ENCODE measurements at places on chromosomes 12 and 14. TPM values are rescaled to one million over a fixed set of nuclear protein-coding genes. Genes with fewer than 3 reads are reported as not detected.
A peak's percentile ranks its signal among the peaks of the same experiment; 100 is the strongest.

PLD4 gene
- not detected for total RNA-seq

DNA sequence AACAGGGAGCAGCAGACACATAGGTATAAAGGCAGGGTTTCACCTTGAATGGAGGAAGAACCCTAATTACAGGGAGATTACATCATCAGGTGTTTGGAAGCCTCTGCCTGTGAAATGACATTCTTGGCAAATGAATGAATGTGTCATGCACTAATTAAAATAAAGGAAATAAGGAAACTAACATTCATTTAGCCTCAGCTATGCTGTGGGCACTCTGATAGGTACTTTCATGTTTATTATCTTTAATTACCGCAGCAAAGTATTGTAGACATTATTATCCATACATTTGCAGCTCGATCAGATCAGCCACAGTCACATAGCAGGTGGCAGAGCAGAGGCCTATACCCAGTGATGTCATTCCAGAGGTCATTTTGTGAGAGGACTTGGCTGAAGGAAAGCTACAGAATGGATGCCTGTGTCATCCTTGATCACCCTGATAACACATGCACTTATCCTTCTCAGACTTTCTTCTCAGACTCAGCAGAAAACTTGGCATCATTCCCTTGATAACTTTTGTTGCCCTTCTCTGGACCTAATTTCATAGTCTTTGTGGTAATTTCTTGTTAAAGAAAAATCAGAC lies 18.4 kb downstream of the ZNF664 start:
- no peak overlapping the region for H3K27ac ChIP-seq
- H3K4me1 ChIP-seq = peaks cover 25% of the 10 kb centered on the region

DNA sequence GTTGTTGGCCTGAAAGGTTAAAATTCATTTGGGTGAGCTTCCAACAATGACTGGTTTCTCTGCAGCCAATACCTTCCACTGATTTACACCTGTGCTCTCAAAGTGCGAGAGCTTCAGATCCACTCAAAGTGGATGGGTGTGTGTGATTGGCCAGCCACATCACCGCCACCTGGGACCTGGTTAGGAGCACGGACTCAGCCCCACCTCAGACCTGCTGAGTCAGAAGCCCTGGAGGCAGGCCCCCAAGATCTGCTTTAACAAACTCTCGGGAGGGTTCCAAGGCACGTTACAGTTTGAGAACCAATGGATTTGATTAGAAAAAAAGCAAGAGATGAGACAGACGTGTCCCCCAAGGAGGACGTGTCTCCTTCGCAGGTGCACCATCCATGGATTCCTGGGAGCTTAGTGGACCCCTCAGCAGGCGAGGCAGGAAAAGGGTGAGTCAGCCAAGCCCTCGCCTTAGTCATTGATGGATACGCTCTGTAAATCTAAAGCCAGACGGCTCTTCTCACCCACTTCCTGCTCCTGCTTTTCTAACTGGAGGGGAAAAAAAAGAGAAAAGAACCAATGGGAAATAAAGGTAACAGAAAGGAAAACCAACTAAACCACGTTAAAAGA lies 24.5 kb downstream of the FZD10 start:
- H3K4me3 ChIP-seq = no peak overlapping the region
- no peak for DNase-seq
- H3K36me3 ChIP-seq = no peaks in the 10 kb centered on the region
- H3K27me3 ChIP-seq = peaks cover 43% of the 10 kb centered on the region
- no peaks in the 10 kb centered on the region for H3K4me1 ChIP-seq

FAM90A1 gene
- total RNA-seq = not detected

DNA sequence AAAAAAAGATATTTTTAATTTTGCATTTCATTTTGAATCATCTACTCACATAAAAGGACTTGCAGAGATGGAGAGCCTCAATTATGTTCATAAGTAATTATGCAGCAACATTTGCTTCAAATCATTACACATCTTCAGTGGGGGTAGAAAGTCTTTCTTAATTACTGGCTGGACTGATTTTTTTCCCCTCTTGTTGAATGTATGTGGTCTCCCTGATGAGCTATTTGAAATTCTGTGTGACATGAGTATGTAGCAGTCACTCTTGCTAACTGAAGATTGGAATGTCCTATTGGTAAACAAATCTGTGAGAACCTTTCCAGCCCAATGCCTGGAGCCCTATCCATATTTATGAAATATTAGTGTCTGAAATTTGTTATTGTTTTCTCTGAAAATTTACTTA lies 139.8 kb downstream of the TMTC2 start:
- H3K27me3 ChIP-seq = no peaks in the 10 kb centered on the region
- no peak for DNase-seq
- H3K27ac ChIP-seq = no peak overlapping the region
- no peak overlapping the region for H3K4me3 ChIP-seq

- no peaks in the 10 kb centered on the region for H3K27me3 ChIP-seq
- H3K4me1 ChIP-seq = peaks cover 27% of the 10 kb centered on the region
- H3K27ac ChIP-seq = no peak overlapping the region
- no peaks in the 10 kb centered on the region for H3K36me3 ChIP-seq
Observed at GRCh38 chr12:32535288-32535999, 136.1 kb downstream of the FGD4 start.

DNA sequence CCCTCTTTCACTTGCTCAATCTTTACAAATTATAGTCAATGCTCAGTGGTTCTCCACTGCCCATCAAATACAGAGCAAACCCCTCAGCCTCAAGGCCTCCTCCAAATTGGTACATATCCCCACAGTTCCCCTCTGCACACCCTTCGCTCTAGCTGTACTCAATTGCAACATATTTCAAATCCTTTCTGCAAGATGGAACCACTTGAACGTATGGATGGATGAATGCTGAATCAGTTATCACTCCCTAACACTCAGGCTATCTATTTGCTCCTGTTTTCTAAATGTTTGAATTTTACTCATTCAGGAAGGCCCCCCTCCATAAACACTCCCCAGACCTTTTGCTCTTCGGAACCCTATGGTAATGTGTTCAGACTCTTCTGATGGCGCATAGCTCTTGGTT lies 24.5 kb downstream of the ATG14 start:
- DNase-seq = no peak
- no peaks in the 10 kb centered on the region for H3K36me3 ChIP-seq
- H3K4me3 ChIP-seq = no peak overlapping the region

DNA sequence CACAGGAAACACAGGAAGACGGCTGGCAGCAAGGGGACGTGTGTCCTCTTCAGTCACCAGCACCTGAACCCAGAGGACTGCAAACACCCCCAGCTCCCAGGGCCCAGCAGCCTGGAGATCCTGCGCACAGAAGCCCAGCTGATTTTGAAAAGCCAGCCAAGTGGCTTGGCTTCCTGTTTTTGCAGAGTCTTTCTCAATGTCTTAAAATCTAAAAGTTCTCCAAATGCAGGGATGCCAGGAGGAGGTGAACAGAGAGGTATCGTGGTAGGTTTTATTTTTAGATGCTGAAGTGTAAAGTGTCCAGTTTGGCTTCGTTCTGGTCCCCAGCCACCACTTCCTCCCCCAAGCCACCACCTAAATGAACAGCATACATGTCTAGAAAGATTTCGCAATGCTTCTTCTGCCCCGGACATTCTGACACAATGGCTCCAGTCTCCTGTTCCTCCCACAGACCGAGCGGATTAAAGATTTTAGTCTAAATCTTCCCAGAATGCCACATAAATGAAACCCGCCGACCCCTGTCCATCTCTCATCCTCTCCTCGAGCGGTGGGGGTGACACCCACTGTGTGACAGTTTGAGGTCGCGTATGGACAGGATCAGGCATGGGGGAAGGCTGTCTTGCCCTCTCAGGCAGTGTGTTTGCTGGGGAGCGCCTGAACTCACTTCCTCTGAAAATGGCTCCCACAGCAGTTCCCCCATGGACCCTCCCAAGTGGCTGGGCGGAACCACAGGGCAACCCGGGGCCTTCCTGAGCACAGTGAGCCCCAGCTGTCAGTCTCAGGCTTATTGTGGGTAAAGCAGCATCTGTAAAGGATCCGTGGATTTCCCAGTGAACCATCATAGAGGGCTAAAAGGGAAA lies 41.6 kb downstream of the ITPK1 start:
- H3K4me1 ChIP-seq = no peaks in the 10 kb centered on the region
- H3K4me3 ChIP-seq = no peak overlapping the region
- no peak overlapping the region for H3K27ac ChIP-seq

- no peaks in the 10 kb centered on the region for H3K27me3 ChIP-seq
- H3K4me1 ChIP-seq = no peaks in the 10 kb centered on the region
- no peak overlapping the region for H3K27ac ChIP-seq
- no peak overlapping the region for H3K4me3 ChIP-seq
- no peak for DNase-seq
- no peaks in the 10 kb centered on the region for H3K36me3 ChIP-seq
Observed at GRCh38 chr14:87810711-87811110, 182.3 kb downstream of the GALC start.

PLA2G1B gene
- total RNA-seq = not detected

INHBE gene
- total RNA-seq = not detected

DNA sequence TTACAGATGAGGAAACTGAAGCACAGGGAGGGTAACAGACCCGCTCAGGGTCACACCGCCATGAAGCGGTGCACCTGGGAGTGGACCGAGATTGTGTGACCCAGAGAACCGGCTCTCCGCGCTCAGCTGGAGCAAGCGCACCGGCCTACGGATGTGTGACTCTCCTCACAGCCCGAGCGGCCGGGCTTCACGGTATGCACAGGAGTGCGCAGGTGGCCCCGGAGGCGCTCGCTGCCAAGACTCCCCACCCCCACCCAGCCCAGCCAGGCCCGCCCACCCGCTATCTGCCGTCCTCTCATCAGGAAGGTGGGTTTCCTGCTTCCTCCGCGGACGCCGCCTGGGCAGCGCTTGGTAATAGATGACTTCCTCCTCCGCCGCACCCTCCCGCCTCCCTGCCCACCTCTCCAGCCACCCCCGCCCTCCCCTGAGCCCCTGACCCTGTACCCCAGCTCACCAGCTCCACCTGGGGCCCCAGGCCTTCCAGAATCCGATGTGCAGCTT lies 110.7 kb downstream of the NCOR2 start:
- no peak overlapping the region for H3K27ac ChIP-seq
- no peaks in the 10 kb centered on the region for H3K36me3 ChIP-seq
- no peak overlapping the region for H3K4me3 ChIP-seq
- no peaks in the 10 kb centered on the region for H3K27me3 ChIP-seq

DNA sequence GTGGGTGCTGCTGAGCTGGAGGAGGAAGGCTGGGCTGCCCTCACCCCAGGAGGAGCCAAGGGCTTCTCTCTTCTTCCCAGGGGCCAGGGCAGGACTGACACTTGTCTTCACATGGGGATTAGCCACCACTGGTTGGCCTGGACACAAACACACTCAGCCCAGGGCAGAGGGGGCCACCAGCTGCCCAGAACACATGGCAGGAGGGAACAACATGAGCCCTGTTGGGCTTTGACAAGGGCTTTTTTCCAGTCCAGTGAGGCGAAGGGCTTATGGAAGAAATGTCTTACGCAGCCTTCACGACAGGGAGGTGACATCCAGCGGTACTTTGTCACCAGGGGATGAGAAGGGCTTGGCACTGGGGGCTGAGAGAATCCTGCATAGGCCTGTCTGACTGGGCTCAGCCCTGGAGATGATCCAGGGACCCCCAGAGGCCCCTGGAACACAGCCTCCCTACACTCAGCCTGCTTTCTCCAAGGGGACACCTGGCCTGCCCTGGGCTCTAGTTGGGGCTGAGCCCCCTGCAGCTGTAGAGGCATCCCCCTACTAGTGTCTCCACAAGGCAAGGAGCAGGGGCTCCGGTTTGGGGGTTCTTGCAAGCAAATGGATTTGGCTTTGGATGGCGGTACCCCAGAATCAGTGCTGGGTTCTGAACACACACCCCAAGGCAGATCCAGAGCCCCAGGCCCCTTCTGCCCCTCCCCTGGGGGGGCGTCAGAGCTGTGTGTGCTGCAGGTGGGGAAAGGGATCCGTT lies 18.9 kb downstream of the ARL6IP4 start:
- peak; percentile 54 for DNase-seq
- H3K27me3 ChIP-seq = no peaks in the 10 kb centered on the region
- no peaks in the 10 kb centered on the region for H3K36me3 ChIP-seq
- no peak overlapping the region for H3K27ac ChIP-seq

- no peaks in the 10 kb centered on the region for H3K4me1 ChIP-seq
- DNase-seq = no peak
- no peak overlapping the region for H3K4me3 ChIP-seq
- H3K36me3 ChIP-seq = no peaks in the 10 kb centered on the region
- no peaks in the 10 kb centered on the region for H3K27me3 ChIP-seq
Observed at GRCh38 chr12:80504389-80505163, 60.5 kb downstream of the PTPRQ start.

GRCh38 chr12:104171785-104172569 lies 34.0 kb upstream of the NFYB start:
- no peak overlapping the region for H3K4me3 ChIP-seq
- H3K27me3 ChIP-seq = no peaks in the 10 kb centered on the region
- no peak overlapping the region for H3K27ac ChIP-seq

GALNT6 gene
- not detected for total RNA-seq

RNASE3 gene
- not detected for total RNA-seq

GPR132 gene
- 0.22 TPM for total RNA-seq

SLC15A4 gene
- 42.3 TPM for total RNA-seq

GRCh38 chr14:105849933-105850626 lies 323.7 kb downstream of the TMEM121 start:
- no peaks in the 10 kb centered on the region for H3K36me3 ChIP-seq
- H3K4me1 ChIP-seq = no peaks in the 10 kb centered on the region
- no peak for DNase-seq
- no peak overlapping the region for H3K27ac ChIP-seq
- no peak overlapping the region for H3K4me3 ChIP-seq

DNA sequence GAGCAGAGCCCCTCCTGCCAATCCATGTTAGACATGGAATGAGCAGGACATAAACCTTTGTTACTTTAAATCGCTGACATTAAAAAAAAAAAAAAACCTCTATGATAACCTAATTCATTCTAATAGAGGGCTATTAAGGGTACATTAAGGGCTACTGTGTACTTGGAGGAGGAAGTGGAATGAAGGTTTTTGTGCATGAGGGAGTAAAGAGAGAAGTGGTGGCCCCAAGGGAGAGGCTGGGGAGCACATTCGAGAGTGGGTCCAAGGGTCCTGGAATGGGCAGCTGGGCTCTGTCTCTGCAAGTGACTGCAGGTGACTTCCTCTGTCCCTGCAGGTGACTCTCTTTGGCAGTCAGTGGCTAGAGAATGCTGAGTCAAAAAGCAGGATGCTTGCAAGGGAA lies 32.1 kb upstream of the PTGDR start:
- no peaks in the 10 kb centered on the region for H3K36me3 ChIP-seq
- no peak for DNase-seq
- no peak overlapping the region for H3K4me3 ChIP-seq
- peaks cover 10% of the 10 kb centered on the region for H3K4me1 ChIP-seq

LRCOL1 gene
- total RNA-seq = not detected

GRCh38 chr12:53758081-53758729 lies 6.4 kb upstream of the CISTR start:
- DNase-seq = no peak
- H3K27ac ChIP-seq = no peak overlapping the region
- H3K36me3 ChIP-seq = no peaks in the 10 kb centered on the region
- peaks cover 93% of the 10 kb centered on the region for H3K27me3 ChIP-seq

PTGDR gene
- 0.58 TPM for total RNA-seq

DNA sequence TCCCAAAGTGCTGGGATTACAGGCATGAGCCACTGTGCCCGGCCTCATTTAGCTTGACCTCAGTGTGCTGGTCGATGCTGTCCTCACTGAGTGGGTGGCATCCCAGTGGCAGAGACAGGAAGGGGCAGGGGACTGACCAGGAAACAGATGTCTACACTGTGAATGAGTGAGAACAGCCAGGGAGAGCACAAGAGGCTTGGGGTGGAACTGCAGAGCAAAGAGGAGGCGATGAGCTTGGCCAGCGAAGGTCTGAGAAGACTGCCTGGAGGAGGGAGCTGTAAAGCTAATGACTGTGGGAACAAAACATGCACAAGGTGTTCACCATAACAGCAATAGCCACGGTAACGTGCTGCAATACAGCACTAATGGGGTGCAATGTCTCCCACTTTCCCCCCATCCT lies 57.2 kb upstream of the BEGAIN start:
- no peak for DNase-seq
- H3K36me3 ChIP-seq = no peaks in the 10 kb centered on the region
- H3K27ac ChIP-seq = no peak overlapping the region
- H3K4me1 ChIP-seq = peaks cover 7% of the 10 kb centered on the region
